ENCODE measurements at places on chromosomes 5 and 9. TPM values are rescaled to one million over a fixed set of nuclear protein-coding genes. Genes with fewer than 3 reads are reported as not detected.

DNA sequence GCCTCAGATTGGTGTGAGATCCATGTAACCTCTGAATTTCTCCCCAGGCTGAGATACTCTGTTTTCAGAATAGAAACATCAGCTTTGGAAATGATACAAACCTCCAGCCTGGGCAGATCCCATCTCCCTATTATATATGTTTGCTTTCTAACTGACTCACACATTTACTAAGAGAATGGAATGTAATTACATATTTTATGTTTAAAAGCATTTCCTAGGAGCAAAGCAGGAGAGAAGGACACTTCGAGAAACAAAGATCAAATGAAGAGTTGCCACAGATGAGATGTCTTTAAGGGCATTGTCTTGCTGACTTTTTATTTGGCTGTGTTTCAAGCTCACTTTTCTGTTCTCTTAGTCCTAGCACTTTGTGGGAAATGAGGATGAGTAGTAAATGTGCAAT is 96.3 kb downstream of the CDH18 start:
- H3K36me3 ChIP-seq: no peaks in the 10 kb centered on the region
- no peak overlapping the region for H3K4me3 ChIP-seq

- no peak overlapping the region for H3K27ac ChIP-seq
- H3K4me1 ChIP-seq: peaks cover 22% of the 10 kb centered on the region
- H3K4me3 ChIP-seq: no peak overlapping the region
- H3K36me3 ChIP-seq: no peaks in the 10 kb centered on the region
Measured at GRCh38 chr9:22118810-22119521, 109.9 kb upstream of the CDKN2B start.

DNA sequence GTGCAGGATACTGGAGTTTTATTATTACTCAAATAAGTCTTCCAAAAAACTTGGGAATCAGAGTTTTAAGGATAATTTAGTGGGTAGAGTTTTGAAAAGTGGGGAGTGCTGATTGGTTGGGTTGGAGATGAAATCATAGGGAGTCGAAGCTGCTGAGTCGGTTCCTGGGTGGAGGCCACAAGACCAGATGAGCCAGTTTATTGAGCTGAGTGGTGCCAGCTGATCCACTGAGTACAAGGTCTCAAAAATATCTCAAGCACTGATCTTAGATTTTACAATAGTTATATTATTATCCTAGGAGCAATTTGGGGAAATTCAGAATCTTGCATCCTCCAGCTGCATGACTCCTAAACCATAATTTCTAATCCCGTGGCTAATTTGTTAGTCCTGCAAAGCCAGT is 804.9 kb upstream of the SEMA6A start:
- no peak overlapping the region for H3K4me3 ChIP-seq
- H3K4me1 ChIP-seq: no peaks in the 10 kb centered on the region
- no peak overlapping the region for H3K27ac ChIP-seq
- H3K36me3 ChIP-seq: no peaks in the 10 kb centered on the region

DNA sequence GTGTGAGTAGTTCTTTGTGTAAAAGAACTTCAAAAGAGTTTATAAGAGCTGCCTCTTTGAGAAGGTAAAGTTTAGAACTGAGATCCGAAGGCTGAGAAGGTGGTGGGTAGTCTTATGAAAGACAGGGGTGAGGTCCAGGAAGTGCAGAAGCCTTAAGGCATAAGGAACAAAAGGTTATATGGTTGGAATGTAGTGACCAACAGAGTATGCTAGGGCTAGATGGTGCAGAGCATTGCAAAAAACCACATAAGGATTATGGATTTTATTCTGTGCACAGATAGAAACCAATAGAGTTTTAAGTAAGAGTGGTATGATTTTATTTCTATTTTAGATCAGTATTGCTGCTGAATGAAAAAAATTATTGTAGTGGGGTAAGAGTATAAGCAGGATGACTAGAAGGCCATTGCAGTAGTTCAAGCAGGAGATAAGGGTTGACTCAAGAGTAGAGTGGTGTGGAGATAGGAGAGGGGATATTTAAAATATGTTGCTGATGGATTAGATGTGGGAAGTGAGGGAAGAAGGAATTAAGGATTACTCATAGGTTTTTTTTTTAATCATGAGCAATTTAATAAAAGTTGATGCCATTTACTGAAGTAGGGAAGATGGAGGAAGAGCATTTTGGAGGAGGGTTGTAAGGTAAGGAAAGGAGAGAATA is 3.7 kb downstream of the RECK start:
- no peak for DNase-seq
- no peaks in the 10 kb centered on the region for H3K27me3 ChIP-seq
- H3K4me1 ChIP-seq: peaks cover 29% of the 10 kb centered on the region
- no peaks in the 10 kb centered on the region for H3K36me3 ChIP-seq
- H3K4me3 ChIP-seq: no peak overlapping the region

DNA sequence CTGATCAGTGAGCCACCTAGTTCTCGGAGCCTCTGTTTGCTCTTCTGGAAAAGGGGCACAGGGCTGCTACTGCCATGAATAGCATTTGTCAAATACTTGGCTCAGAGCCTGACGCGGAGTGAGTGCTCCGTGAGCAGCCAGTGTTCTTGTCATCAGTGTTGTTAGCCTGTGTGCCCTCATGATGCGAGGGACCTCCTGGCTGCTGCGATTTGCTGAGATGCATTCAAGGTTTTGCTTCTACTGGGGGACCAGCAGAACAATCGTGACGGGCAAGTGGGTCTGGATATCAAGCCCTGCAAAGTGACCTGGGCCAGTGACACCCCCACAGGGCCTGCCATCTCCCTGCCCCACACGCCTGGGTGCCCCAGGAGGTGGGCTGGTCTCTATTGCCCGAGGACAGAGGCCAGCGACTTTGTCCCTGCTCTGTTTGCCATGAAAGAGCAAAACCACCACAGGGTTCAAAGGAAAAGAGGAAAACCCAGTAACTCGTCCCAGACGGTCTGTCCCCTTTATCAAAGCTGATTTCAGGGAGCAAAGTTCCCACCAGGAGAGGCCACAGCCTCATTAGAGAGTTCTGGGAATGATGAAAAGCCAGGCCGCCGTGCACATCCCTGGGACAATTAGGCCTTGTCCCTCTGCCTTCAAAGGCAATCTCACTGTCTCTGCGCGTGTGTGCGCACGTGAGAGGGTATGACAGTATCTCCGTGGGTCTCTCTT is 86.5 kb upstream of the LMX1B start:
- no peak overlapping the region for H3K4me3 ChIP-seq
- no peaks in the 10 kb centered on the region for H3K27me3 ChIP-seq
- no peak overlapping the region for H3K27ac ChIP-seq
- no peaks in the 10 kb centered on the region for H3K36me3 ChIP-seq

DNA sequence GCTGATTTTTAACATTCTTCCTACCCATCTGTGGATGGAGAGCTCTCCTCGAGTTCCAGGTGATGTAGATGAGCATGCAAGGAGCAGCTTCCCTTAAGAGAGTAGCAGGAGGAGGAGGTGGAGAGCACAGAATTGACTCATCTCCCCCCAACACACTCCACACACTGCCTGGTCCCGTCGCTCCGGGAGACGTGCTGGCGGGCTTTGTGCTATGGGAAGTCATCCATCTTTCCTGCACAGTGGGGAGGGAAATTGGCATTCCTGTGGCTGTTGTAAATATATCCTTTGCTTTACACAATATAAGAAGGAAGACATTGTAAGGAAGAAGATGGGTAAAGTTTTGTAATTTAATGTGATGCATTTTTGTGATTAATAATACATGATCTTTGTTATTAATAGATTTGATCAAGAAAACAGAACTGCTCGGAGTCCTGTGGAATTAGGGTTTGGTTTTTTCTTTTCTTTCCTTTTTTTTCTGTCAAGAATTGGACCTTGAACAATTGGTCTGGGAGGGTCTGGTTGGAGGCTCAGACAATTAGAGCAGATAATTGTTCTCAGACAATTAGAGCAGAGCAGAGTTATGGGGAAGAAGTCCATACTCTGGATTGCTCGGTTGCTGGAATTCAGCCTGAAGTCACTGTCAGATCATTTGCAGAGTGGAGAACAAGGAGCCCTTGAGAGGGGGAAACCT is 297.8 kb downstream of the GADD45G start:
- 0 out of 2 replicates have a peak, but pooled peaks cover 3% of the 10 kb centered on the region for H3K4me1 ChIP-seq
- H3K36me3 ChIP-seq: no peaks in the 10 kb centered on the region
- H3K4me3 ChIP-seq: no peak overlapping the region
- H3K27me3 ChIP-seq: no peaks in the 10 kb centered on the region
- H3K27ac ChIP-seq: no peak overlapping the region

Gene SLC6A7
- not detected for total RNA-seq

Gene MARCOL
- not detected for total RNA-seq
